H1 (cell line): ENCODE measurements at places on chromosomes 2 and 18. TPM values are rescaled to one million over a fixed set of nuclear protein-coding genes. Genes with fewer than 3 reads are reported as not detected.

Gene ANKRD62
- polyA plus RNA-seq: not detected in 2 replicates

Gene DIS3L2
- polyA plus RNA-seq: 11.5 and 19.0 TPM in 2 replicates

Gene FAM124B
- polyA plus RNA-seq: 2.1 TPM in 2 replicates

Gene ARHGAP25
- polyA plus RNA-seq: 1.00 and 2.4 TPM in 2 replicates

Gene MAP3K19
- not detected in 2 replicates for polyA plus RNA-seq

Gene SGPP2
- polyA plus RNA-seq: 0.27 and 0.29 TPM in 2 replicates

Gene BCL11A
- 11.9 and 12.2 TPM in 2 replicates for polyA plus RNA-seq

Gene SCG2
- 0.27 and 0.54 TPM in 2 replicates for polyA plus RNA-seq

Gene DYNAP
- 1.1 and 1.5 TPM in 2 replicates for polyA plus RNA-seq

Gene LONRF2
- 0.22 and 0.24 TPM in 2 replicates for polyA plus RNA-seq

Gene CLEC4F
- polyA plus RNA-seq: not detected in 2 replicates
